Renal cortical epithelial cell (primary cell): ENCODE measurements at places on chromosomes 13 and 19. TPM values are rescaled to one million over a fixed set of nuclear protein-coding genes. Genes with fewer than 3 reads are reported as not detected.

AMH gene
- total RNA-seq: 1.0 TPM in 1 of 2 replicates, not detected in the other

R3HDM4 gene
- 36.6 and 38.3 TPM in 2 replicates for total RNA-seq

ASPDH gene
- total RNA-seq: not detected in 2 replicates

EHD2 gene
- total RNA-seq: 43.9 and 172 TPM in 2 replicates

NANOS2 gene
- not detected in 2 replicates for total RNA-seq

DNA sequence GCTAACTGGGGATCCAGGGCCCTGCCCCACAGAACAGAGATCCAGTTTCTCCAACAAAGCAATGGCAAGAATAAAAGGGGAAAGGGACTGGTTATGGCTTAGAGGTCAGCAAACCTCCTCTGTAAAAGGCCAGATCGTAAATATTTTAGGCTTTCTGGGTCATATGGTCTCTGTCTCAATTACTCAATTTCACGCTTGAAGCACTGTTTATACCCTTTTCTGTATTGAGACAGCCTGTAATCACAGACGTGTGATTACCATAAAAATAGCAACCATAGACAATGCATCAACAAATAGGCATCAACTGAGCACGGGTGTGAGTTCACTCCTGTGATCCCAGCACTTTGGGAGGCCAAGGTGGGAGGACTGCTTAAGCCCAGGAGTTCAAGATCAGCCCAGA, 9.3 kb downstream of the RAB3D start:
- DNase-seq: no peak

DNA sequence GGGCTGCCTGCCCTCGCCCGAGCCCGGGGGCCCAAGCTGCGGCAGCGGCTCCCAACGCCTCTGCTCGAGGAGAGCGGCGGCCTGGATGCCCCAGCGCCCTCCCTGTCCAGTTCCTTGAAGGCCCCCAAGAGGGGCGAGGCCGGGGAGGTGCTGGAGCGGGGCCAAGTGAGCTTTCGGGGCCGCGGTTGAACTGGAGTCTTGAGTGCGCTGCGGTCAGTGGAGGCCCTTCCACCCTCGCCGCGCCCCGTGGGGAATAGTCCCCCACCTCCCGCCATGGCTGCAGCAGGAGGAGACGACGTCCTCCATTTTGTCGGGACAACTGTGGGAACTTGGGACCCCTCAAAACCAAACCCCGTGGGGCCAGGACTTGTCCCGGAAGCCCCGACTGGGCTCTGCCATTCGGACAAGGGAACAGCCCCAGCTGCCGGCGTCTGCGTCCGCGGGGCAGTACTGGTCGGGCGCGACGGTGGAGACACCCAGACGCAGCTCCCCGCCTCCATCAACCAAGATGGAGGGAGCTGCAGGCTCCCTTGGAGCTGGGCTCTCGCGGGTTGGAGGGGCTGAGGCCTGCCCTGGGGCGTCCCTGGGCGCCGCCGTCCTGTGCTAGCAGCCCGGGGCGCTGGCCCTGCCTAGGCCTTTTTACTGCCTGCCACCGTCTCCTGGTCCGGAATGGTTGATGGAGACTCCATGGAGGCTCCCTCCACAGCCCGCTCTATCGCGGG, 736 bp upstream of the ZMYM5 start:
- peak; percentile 36 for DNase-seq

GRCh38 chr19:22532388-22533300, 101.5 kb upstream of the ZNF492 start:
- DNase-seq: no peak

DNA sequence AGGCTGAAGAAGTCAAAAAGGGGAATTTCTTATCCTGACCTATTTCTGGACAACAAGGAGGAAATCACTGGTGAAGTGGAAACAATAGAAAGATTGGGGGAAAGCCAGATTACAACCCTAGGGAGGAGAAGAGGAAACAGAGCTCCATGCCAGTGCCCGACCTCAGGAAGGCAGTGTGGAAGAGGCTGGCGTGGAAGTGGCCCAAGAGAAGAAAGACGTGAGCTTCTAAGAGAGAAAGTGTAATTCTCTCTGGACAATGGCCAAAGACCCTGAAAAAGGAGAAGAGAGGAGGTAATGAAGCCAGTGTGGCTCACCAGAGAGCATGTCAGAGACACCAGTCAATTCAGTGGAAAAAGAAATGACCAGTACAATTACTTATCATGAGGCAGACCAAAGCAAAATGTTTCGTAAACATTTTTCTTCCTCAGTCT, 52.6 kb upstream of the URAD start:
- DNase-seq: no peak

DNA sequence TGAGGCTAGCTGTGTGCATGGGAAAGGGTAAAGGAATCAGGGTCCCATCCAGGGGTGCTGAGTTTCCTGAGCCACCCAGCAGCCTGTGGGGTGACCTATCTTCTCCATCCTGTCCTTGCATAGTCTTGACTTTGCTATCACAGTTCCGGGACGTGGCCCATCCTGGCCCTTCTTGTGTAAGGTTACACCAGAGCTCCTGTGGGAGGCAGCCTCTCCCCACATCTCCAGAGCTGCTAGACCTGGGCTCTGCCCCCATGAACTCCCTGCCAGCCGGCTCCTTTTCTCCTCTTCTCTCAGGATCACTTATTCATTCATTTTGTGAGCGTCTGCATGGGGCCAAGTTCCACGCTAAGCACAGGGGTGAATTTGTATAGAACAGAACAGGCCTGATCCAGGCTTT, 238.9 kb downstream of the TSHZ3 start:
- peak; percentile 16 for DNase-seq

DNA sequence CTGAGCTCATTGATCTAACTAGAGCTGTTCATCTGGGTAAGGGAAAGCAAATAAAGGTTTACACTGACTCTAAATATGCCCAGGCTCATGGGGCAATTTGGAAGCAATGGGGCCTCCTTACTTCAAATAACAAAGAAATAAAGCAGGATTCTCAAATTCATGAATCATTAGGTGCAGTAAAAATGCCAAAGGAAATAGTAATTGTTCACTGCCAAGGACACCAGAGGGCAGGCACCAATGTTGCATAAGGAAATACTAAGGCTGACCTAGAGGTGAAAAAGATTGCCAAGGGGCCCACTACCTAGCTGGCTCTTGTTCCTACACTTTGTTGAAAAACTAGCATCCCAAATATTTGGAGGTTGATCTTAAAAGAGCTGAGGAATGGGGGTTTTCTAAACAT, 1686.7 kb upstream of the MIR17HG start:
- DNase-seq: peak; percentile 30

DNA sequence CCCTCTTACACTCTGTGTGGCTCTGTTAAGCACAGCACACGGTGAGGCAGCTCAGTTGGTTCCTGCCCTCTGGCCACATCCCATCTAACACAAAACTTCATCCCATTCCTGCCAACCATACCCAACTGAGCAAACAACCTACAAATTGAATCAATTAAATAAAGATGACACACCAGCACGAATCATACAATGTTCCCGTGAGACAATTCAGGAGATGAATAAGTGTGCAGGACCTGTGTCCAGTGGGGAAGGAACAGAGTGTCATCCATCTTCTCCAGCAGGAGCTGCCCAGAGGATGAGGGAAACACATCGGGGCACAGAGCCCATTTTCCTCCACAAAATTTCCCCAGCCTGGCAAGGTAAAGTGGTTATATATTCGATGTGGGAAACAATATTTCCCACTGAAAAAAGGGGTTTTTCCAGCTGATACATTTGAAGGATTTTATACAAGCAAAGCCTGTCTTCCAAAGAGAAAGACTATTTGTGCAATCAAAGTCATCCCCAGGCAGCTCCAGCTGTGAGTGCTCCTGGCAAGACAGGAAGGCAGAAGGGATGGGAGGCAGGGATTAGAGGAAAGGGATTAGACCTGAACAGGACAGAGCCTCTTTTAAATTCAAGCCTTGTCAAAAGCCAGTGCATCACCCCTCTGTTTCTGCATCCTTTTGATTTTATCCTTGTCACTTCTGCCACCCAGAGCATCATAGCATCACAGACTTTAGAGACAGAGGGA, 240.2 kb downstream of the LHFPL6 start:
- no peak for DNase-seq

GRCh38 chr19:2261438-2262172, 5.4 kb upstream of the JSRP1 start:
- no peak for DNase-seq

GRCh38 chr13:112095354-112095753, 28.4 kb downstream of the SOX1 start:
- no peak for DNase-seq

- DNase-seq: no peak
Observed at GRCh38 chr19:32824191-32824751, 45.3 kb downstream of the SLC7A9 start.

GRCh38 chr13:73212482-73212881, 153.7 kb downstream of the KLF5 start:
- no peak for DNase-seq

- no peak for DNase-seq
Observed at GRCh38 chr13:39406688-39407087, 196.3 kb downstream of the LHFPL6 start.

DNA sequence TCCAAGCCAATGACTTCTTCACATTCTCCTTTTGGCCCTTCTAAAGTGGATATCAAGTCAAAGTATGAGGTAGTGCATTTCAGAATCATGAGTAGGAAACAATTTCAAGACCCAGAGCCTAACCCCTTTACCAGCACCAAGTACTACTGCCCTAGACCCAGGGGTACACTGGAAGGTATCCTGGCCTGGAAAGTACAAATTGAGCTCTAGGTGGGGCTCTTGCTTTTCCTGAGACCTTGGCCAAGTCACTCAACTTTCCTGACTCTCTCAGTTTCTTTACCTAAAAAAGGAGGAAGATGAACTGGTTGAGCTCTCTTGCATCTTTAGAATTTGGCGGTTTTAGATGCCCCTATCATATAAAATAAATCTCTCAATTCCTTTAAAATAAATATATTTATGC, 204.7 kb downstream of the FGF14 start:
- DNase-seq: peak; percentile 28

DNA sequence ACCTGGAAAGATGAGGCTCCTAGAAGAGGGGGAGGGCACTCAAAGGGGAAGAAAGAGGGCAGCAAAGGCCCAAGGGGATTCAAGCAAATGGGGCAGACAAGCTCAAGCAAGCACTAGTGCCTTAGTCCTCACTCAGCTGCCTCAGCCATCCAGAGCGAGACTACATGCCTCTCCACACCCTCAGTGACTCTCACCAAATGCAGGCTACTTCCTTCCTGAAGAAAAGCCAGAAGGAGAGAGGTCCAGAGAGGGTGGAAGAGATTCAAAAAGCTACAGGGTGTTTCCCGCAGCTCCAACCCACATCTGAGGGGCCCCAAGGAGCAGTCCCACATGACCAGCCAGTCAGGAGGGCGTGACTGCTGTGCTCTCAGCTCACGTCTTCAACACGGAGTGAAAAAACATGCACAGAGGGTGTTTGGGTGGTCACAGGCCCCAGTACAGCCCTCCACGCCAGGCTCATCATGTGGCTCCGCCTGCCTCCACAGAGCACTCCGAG, 40.5 kb downstream of the MIPEP start:
- DNase-seq: no peak

DNA sequence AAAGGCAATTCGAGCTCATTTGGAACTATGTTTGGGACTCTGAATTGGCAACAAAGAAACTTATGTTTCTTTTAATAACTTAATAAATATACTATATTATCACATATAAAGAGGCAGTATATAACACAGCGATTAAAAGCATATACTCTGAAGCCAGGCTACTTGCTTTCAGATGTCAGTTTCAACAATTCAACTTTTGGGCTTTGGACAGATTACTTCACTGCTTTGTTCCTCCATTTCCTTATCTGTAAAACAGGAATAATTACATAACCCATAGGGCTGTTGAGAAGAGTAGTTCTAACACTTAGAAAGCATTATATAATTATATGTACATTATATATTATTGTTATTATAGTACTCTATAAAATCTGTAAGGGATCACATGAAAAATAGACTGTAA, 107.2 kb downstream of the EDNRB start:
- DNase-seq: no peak

- DNase-seq: no peak
Observed at GRCh38 chr13:72384186-72384823, 343.1 kb downstream of the MZT1 start.

DNA sequence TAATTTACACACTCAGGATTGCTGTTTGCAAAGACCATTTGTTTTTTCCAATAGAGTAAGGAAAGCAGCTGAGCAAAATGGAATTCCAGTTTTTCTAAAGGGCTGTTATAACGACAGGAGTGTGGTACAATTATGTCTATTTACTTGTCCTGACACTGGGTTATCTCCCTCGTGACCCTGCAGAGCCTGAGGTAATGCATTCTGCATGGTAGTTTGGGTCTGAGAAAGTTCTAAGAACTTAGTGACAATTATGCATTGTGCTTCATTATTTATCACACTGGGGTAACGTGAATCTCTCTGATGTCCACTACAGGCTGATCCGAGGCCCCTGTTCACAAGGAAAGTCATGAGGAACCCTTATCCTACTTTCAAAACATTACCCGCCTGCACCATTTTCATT, 50.7 kb upstream of the EDNRB start:
- no peak for DNase-seq

GRCh38 chr13:95354680-95355487, 53.6 kb upstream of the ABCC4 start:
- no peak for DNase-seq

GRCh38 chr19:18730885-18731513, 47.5 kb downstream of the CRTC1 start:
- no peak for DNase-seq

DNA sequence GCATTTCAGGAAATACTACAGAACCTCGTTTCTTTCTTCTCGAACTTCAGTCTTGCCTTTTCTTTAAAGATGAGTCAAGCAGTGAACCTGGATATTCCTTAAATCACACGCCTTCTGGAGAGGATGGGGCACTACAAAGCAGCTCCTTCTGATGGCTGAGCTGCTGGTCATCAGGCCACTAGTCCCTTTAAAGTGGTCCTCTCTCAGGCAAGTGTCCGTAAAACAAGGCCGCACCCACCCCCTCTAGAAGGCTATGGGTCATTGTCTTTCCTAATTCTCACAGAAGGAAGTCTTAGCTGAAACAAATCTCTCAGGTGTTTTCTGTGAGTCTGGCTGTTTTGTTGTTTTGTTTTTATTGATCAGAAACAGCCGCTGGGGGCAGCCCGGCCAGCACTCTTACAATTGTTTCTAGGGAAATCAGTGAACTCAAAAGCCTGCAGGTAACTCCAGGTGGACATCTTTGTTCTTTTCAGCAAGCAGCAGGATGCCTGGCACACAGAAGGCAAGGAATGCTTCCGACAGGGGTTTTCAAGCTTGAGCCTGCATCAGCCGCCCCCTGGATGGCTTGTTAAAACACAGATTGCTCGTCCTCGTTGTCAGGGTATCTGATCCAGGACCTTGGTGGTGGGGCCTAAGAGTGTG, 45.4 kb downstream of the MBNL2 start:
- no peak for DNase-seq

- DNase-seq: no peak
Observed at GRCh38 chr13:51768378-51768921, 35.5 kb downstream of the DHRS12 start.

- no peak for DNase-seq
Observed at GRCh38 chr19:4088975-4089374, 22.3 kb upstream of the ZBTB7A start.

DNA sequence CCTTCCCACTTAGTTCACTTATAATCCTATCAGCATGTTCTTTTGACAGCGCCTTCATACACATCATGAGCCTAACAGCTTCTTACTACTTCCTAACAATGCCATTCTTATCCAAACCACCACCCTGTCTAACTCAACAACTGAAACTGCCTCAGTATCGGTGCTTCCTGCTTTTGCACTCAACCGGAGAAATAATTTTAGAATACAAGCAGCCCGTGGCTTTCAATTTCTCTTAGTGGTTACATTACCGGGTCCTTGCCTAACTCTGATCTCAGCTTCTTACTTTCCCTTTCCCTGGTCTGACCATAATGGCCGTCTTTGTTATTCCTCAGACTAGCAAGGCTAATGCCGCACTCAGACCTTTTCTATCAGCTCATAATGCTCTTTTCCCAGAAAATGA, 17.0 kb downstream of the ZFP82 start:
- no peak for DNase-seq

- DNase-seq: no peak
Observed at GRCh38 chr19:32165141-32165540, 180.3 kb upstream of the ZNF507 start.
